ENCODE measurements at places on chromosomes 3 and 15. TPM values are rescaled to one million over a fixed set of nuclear protein-coding genes. Genes with fewer than 3 reads are reported as not detected.

DNA sequence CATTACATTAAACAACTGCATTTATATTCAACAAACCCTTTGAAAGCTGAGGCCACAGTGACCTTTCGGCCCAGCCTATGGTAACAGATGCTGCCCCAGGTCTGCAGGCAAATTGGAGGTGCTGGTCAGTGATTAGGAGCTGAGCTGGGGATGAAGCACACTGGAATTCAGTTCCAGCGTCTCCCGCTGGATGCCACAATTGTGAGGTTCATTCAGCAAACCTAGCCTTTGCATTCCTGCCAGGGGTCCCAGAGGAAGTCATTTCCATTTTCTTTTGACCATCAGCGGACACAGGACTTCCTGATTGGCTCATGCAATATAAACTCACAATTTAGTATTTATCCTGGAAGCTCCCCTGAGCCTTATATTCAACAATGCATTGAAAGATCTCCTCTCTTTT lies 89.5 kb downstream of the IL20RB start:
- DNase-seq: no peak

DNA sequence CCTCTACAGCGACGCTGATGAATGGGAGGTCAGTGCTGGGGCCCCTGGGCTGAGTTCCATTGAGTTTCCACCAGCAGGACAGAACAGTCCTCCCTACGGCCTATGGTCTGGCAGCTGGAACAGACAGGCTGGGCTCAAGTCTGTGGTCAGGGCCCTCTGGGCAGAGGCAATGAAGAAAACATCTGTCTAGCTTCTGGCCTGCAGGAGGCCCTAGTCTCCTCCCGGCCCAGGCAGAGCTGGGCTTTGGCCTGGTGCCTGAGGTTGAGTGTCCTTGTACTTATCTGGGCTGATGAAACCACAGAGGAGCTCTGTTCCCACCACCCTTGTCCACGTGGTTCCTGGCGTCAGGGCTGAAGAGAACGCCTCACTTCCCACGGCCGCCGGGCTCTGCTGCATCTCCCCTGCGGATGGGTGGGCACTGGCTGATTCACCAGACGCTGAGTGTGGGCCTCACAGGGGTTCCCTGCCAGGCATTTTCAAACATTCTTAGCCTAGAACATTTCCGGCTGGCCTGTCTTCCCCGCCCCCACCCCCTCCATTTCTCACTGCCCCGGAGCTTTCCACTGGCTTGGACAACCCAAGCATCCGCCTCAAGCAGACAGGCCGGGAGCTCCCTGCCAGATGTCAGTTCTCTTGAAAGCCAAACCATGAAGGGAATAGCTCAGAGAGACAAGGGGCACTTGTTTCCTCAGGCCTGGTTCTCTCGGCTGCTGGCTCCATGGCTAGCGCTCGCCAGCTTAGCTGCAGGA lies 20.3 kb downstream of the PPCDC start:
- no peak for DNase-seq

AHSG gene
- polyA plus RNA-seq: 1.9 TPM

- no peak for DNase-seq
Observed at GRCh38 chr3:117631781-117632180, 922.2 kb downstream of the TUSC7 start.

DNA sequence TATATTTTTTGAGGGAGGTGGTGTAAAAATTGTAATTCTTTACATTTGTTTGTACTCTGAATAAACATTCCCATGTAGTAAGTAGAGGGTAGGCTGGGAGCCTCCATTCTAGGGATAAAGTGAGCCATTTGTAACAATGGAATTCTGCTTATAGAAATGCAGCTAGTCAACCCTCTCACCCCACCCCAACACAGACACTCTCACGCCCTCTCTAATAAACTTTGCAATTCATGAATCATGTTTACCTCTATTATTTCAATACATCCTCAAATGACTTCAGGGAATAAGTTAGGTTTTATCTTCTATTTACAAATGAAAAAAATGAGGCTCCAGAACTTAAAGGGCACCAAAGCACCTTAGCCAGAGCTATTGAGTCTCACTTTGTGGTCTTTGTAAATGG lies 56.5 kb upstream of the PDZRN3 start:
- no peak for DNase-seq

GPR149 gene
- 0.55 TPM for polyA plus RNA-seq

DNA sequence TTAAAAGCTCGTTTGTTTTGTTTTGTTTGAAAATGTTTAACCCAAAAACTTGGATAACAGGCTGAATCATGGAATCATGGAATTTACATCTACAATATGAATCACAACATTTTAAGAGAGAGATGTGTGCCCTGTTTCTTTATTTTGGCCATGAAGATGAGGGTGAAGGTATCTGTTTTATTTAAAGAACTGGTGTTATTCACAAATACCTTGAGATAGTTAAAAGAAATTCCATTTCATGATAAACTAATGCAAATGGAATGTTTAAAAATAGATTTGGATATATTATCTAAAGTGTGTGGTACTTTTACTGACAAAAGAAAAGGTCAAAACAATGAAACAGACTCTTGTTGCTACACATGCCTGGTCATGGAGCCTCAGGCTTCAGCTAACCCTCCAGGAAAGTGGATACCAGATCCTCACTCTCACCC lies 486.0 kb upstream of the CFAP20DC start:
- DNase-seq: no peak

- DNase-seq: no peak
Observed at GRCh38 chr3:120770891-120771290, 28.3 kb downstream of the GTF2E1 start.

- no peak for DNase-seq
Observed at GRCh38 chr15:36858423-36858822, 241.9 kb downstream of the MEIS2 start.

DNA sequence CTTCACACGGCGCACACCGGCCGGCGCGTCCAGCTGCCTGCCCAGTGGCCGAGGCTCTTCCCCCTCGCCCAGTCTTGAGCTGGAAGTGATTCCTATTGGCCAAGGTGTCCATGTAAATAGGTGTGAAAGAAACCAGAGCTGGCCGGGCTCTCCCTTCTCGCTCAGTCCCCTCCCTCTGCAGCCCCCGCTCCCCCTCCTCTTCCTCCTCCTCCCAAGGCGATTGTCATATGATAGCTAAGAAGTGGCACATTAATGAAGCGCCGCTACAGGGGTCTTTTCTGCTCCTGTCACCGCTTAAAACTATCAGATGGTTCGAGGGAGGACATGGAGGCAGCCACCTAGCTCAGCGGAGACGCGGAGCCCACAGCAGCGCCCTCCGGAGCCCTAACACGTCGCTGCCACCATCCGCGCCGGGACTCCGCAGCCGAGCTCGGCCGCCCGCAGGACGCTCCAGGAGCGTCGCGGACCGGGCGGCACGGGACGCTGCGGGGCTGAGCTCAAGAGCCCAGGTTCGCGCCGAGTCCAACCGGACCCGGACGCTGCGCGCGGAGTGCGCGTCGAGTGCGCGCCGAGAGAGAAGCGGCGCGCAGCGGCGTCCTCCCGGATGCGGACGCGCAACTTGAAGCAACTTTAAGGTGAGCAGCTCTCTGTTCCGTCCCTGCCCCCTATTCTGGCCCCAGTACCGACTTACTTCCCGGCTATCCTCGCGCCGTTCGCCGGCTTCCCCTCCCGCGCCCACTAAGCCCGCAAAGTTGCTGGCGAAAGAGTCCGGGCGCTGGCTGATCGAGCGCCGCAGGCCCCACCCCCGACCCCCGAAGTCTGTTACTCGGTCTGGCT lies at the start of gene FOXB1:
TSS of gene FOXB1 (plus strand) at position 303 of the 837 bp plus-strand sequence. CDS start 653 bp downstream, outside the sequence.
- DNase-seq: no peak

DNA sequence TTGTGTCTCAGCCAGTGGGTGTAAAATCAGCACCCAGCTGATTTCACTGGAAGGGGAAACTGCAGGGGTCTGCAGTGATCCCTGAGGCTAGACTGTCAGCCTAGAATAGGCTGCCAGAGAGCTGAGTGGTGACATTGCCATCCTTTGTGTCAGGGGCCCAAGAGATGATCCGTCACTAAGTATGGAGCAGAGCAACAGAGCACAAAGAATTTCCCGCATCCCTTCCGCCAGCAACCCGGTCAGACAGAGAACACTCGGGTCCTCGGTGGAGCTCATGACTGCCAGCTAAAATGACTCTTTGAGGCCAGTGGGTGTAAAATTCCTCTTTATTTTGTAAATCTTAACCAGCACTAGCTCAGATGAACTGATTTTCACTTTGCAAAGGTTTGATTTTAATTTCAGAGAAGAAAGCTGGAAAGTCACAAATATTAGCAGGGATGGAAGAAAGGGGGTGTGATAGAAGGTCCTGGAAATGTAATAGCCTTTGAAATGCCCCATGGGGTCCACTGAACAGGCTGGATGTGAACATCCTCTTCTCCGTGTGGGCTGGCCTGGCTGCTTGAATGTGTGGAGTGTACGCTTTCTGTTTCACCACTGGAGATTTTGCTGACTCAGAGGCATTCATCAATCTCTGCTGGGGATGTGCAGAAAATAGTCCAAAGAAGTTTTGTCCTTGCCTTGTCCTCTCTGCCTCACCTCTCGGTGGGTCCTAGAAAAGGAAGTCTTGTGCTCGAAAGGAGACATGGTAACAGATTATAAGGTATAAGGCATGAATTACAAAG lies 138.8 kb downstream of the SV2B start:
- no peak for DNase-seq

DIPK2A gene
- polyA plus RNA-seq: 43.6 TPM

DNA sequence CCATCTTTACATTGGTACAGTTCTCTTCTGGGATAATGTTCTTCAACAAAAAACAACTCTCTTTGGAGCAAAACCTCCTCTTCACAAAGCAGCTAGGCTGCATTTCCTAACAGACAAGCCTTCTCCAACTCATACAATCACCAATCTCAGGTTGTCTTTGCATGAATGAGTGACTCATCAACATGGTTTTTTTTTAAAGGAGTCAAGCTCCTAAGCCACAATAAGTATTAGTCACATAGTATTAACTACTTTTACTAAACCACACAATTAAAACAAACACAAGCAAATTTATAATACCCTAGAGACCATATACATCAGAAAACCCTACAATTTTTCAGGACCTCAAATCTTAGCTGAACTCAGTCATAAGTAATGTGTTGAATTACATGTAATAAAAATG lies 137.4 kb downstream of the TBC1D5 start:
- DNase-seq: no peak
